WTC11 (cell line): ENCODE measurements at places on chromosomes 7 and 10.

- no peak for DNase-seq
Measured at GRCh38 chr7:2786607-2787116, 57.4 kb downstream of the GNA12 start.

- DNase-seq = no peak
Measured at GRCh38 chr7:12951397-12951801, 264.0 kb downstream of the ARL4A start.

DNA sequence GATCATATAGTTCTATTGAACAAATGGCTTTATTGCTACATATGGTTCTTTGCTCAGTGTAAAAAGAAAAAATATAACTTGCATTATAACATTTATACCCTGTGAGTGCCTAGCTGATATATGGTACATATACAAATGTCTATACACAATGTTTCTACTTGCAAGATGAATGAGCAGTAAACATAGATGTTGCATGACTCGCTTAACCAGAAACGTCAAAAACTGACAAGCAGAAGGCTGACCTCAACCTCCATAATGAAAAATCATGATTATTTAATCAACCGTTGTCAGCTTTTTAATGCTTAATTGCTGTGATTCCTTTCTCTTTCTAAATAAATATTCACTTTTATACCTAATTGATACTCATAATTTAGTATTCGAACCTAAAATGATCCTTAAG is 183.3 kb downstream of the PTN start:
- no peak for DNase-seq

GRCh38 chr7:100793806-100794660 is 33.3 kb downstream of the EPHB4 start:
- no peak for DNase-seq

DNA sequence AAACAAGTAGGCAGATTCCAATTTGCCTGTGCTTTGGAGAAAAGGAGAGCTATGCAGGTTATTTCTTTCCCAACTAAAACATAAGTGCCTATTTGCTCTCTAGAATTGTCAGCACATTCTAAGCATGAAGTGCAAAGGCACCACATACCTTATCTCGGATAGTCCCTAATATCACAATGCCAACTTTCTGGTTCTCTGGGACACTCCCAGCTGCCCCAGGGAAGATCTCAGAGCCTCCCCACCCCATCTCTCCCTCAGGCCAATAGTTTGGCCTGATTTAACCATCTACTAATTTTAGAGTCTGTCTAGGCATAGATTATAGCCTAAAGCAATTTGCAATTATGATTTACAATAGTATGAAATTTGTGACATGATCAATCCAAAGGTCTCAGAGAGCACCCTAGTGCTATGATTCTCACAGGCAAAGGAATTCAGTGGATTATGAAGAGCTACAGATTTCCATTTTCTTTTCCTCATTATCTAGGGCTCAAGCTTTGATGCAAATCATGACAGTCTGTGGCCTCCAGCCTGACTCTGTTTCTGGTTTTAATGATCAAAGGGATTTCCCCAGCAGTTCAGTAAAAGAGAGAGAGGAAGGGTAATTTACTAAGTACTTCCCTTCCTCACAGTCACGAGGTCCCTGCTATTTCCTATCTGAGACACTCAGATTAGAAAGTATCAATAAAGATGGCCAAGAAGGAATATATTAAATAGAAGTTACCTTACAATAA is 29.0 kb upstream of the IL6 start:
- no peak for DNase-seq
